ENCODE measurements at places on chromosomes 6 and 20.

GRCh38 chr20:32155017-32155981 is 45.8 kb downstream of the TM9SF4 start:
- peak; percentile 69 for DNase-seq

DNA sequence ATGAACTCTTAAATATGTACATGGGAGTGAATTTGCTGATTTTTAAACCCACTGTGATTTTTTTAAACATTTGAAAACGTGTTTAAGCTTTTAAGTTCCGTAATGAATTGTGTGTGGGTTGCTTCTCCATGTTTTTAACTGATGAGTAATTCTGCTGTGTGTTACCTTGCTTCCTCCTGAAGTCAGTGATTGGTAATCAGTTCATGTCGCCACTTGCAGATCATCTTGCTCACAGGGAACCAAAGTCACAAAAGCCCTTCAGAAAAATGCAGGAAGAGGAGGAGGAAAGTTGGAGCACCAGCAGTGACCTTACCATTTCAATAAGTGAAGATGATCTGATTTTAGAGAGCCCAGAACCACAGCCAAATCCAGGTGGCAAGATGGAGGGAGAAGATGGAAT is 36.7 kb downstream of the KIZ start:
- no peak for DNase-seq

GRCh38 chr6:147063469-147064031 is 140.7 kb upstream of the STXBP5 start:
- DNase-seq: no peak

DNA sequence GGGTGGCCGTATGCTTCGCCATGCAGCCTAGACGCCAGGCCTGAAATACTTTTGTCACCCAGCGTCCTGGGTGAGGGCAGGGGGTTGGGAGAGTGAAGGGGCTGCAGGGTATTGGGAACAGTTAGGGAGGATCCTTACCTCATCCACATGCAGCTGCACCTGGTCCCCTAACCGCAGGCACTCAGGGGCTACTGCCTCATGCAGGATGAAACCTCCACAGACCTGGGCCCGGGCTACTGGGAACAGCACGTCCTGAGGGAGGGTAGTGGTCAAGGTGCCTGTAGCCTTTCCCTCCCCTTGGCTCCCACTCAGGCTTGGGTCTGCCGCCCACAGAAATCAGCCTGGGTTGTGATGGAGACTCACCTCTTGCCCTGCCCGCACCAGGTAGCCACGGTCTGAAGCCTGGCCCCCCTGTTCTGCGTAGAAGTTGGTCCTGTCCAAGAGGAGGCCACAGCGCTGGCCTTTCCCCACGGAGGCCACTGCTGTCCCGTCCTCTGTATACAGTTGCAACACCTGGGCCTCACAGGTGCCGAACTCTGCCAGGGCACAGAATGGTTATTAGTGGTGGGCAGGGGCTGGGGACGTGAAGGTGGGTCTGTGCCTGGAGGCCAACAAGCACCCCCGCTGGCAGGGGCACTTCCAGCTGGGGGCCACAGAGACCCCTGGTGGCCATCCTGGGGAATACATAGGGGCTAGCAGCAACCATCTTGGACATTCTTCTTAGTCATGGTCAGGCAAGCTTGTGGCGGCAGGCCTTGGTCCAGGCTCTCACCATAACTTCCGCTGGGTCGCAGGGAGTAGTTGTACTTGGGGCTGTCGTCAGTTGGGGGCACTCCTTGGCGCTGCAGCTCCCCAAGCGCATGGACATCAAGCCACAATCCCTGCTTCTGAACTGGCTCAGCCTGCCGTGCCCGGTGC is 8.6 kb downstream of the AARS2 start:
- peak; percentile 54 for DNase-seq

DNA sequence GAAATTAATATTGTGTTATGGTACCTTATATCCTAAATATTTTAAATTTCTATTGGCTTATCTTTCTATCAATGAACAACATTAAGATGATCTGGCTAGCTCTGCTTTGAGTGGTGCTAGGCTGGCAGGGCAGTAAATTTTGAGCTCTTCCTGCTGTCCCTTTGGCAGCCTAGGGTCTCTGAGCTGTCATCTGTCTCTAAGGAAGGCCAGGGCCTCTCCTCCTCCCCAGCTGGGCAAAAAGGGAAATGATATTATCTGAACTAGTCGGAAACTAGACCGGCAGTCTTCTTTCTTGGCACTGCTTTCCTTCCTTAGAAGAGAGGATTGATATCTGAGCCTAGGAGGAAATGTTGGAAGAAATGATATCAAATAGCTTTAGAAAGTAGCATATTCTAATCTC is 176.7 kb upstream of the BTBD3 start:
- no peak for DNase-seq

GRCh38 chr6:27422651-27423332 is 34.2 kb downstream of the ZNF391 start:
- DNase-seq: peak; percentile 54

DNA sequence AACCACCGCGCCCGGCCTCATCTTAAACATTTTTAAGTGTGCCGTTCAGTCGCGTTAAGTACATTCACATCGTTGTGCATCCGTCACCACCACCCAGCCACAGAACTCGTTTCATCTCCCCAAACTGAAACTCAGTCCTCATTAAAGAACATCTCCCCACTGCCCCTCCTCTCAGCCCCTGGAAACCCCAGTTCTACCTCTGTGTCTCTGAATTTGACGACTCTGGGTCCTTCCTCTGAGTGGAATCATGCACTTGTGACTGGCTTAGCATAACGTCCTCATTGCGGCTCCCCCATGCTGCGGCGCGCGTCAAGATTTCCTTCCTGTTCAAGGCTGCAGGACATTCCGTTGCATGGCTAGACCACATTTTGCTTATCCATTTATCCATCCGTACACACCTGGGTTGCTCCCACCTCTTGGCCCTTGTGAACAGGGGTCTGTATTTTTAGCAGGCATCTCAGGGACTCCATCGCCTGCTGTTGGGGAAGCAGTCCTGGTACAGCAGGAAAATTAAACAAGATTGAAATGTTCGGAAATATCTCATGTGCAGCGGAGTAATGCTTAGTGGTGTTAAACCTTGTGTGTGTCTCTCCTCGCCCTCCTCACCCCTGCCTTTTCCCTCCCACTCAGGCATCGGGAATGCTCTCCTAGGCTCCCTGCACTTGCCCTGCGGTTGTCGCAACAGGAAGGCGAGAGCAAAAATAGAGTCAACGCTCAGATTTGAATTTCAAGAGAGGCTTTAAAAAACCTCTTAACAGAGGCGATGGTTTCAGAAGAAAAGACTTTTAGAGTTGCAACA is 127.9 kb downstream of the PXDC1 start:
- peak; percentile 24 for DNase-seq

GRCh38 chr6:121880831-121881230 is 445.4 kb downstream of the GJA1 start:
- DNase-seq: no peak

GRCh38 chr20:22949331-22950109 is 85.6 kb upstream of the SSTR4 start:
- no peak for DNase-seq
